ENCODE measurements at places on chromosomes 2 and 18.

- no peak for DNase-seq
Measured at GRCh38 chr2:122027510-122028217, 272.2 kb downstream of the TSN start.

- DNase-seq: no peak
Measured at GRCh38 chr2:238425979-238426567, 654 bp upstream of the ASB1 start.

GRCh38 chr2:195871326-195871725 is 197.3 kb downstream of the DNAH7 start:
- no peak for DNase-seq

GRCh38 chr2:41694536-41695049 is 353.2 kb upstream of the PKDCC start:
- no peak for DNase-seq

- DNase-seq: no peak
Measured at GRCh38 chr2:171307560-171307959, 126.2 kb downstream of the METTL8 start.

GRCh38 chr2:29130295-29130694 is 15.1 kb downstream of the CLIP4 start:
- DNase-seq: no peak

GRCh38 chr2:164014068-164014731 is 278.4 kb upstream of the FIGN start:
- DNase-seq: no peak

DNA sequence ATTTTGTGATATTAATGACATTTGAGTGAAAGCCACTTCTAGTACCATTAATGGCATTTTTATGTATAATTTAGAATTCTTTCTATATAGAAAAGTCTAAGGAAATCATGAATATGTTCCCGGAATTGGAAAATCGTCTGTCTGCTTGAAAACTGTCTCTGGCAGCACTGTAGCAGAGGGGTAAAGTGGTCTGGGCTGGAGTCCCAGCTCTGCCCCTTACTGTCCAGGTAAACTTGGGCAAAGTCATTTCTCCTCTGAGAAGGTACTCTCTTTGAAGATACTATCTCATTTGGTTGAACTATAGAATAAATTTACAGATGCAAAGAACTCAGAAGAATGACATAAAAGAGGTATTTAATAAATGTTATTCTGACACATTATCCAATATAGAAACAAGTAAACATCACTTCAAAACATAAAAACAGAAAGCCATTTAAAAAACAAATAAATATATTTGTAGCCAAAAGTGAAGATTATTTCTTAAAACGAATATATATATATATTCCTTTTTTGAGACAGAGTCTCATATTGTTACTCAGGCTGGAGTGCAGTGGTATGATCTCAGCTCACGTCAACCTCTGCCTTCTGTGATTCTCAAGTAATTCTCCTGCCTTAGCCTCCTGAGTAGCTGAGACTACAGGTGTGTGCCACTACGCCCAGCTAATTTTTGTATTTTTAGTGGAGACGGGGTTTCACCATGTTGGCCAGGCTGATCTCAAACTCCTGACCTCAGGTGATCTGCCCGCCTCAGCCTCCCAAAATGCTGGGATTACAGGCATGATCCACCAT is 149.8 kb upstream of the ITGA4 start:
- no peak for DNase-seq

- DNase-seq: no peak
Measured at GRCh38 chr2:168624028-168624427, 168.0 kb downstream of the CERS6 start.

GRCh38 chr2:167787021-167787420 is 460.4 kb downstream of the STK39 start:
- no peak for DNase-seq
